ENCODE measurements at places on chromosomes 1 and 21.

DNA sequence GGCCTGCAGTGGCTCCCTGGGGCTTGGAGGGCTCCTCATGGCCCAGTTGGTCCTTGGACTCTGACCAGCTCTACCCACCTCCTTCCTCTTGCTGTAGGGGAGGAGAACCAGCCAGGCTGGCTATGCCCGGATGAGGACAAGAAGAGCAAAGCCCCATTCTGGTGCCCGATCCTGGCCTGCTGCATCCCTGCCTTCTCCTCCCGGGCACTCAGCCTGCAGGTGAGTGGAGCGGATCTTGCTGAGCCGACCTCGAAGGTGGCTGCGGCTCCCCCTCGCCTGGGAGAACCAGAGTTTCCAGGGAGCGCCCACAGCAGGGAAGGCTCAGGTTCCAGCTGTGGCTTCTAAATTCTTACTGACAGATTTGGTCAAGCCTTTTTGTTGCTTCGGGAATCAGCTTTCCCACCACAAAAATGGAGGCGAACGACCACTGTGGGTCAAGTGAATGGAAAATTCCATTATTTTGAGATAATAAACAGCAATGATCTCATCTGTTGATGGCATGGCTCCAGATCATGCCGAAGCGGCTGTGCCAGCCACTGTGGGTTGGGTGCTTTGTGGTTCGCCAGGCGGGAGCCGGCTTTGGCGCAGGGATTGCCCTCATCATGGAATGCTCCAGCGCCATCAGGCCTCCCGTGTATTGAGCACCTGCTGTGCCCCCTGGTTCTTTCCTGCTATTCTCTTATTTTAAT is 106.5 kb upstream of the ACTL8 start:
- DNase-seq: no peak

DNA sequence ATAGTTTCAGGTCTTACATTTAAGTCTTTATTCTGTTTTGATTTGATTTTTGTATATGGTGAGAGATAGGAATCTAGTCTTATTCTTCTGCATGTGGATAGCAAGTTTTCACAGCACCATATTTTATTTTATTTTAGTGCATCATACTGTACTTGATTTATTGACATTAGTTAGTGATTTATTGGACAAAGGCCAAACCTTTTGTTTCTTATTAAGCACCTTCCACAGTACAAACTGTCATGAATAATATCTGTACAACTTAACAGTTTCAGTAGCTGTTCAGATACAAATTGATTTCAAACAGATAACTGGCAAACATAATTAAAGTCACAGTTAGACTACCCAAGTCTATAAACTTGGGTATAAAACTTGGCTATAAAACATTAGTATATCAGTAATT is 15.8 kb downstream of the CD1D start:
- no peak for DNase-seq

DNA sequence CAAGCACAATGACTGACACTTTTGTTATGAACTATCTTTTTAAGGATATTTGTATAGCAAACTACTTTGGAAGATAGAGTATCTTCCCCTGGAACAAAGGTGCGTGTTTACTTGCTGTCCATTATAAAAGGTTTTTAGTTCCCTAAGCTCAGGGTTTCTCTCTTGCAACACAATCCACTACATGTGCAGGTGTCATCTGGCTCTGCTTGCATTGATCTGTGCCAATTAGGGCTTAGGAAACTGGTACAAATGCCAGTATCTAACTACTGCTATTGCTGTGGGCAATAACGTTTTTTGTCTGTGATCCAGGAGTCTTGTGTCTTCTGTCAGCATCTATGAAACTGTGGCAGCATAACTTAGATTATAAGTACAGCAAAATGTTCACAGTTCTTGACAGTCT is 68.3 kb upstream of the ABCD3 start:
- no peak for DNase-seq

DNA sequence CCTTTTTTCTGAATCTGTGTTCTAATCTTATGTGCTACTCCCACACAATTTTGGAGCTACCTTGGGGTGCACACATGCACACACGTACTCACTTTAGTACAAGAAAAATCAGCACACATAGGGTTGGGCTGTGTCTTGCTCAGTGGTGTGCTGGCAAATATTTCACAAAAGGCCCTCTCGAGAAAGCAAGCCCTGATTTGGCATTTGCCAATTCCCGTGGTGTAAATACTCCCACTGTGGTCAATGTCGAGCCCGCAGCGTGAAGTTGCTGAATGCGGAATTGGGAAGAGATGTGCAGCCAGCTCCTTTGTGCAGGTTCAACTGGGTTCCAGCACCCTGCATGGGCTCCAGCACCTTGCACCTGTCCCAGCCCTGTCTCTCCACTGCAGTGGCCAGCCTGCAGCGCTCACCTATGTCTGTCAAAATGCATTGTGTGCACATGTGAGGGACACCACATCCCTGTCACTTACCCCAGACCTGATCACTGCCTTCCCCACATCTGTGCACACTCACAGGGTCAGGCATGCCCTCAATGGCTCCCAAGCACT is 78.4 kb upstream of the WNT4 start:
- DNase-seq: no peak

DNA sequence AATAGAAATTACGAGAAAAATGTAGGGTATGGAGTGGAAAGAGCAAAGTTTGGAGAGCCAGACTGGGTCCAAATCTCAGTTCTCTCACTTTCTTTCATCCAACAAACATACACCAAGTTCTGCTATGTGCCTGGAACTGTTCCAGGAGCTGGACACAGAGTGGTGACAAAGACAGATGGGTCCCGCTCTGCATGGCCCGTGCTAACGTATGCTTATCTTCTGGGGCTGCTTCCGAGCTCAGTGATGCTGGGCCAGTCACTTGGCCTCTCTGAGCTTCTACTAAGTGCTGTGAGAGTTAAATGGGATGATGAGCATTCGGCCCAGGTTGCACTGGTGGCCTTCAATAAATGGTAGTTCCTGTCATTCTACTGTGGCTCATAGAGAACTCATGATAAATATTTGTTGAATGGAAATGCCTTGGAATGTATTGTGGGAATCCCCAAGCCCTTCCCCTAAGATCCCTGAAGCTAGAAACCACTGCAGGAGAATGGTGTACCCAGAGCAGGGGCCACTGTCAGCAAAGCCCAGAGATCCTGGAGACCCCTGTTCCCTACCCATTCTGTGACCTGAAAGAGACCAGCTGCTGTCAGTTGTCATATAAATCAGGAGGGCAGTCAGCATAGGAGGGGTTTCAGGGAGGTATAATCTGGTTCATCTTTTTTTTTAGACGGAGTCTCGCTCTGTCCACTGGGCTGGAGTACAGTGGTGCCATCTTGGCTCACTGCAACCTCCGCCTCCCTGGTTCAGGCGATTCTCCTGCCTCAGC is 3.8 kb downstream of the LEMD1 start:
- DNase-seq: no peak
